ENCODE measurements at places on chromosomes 11 and 22. TPM values are rescaled to one million over a fixed set of nuclear protein-coding genes. Genes with fewer than 3 reads are reported as not detected.

Gene MEN1
- total RNA-seq, result 35.1 TPM

Gene TECTA
- total RNA-seq, result 0.20 TPM

Gene BID
- total RNA-seq, result 9.8 TPM

Gene MAML2
- total RNA-seq, result 26.5 TPM

Gene SEZ6L
- total RNA-seq, result not detected

Gene UCP3
- total RNA-seq, result 2.7 TPM

Gene SERPING1
- total RNA-seq, result not detected

Gene ACRV1
- total RNA-seq, result not detected

Gene SAA2
- total RNA-seq, result not detected

Gene F2
- not detected for total RNA-seq

Gene APOA4
- total RNA-seq, result not detected

Gene BSCL2
- 28.8 TPM for total RNA-seq

Gene SEPTIN5
- total RNA-seq, result 0.41 TPM

Gene E2F8
- total RNA-seq, result 35.8 TPM

Gene FGF19
- total RNA-seq, result 0.11 TPM

Gene MRPL49
- total RNA-seq, result 55.3 TPM

Gene PGR
- total RNA-seq, result not detected

Gene GPR83
- not detected for total RNA-seq

Gene SAA4
- total RNA-seq, result not detected

Gene PHOX2A
- total RNA-seq, result not detected

Gene MYRF
- total RNA-seq, result 0.93 TPM

Gene APOL5
- total RNA-seq, result not detected

Gene NAV2
- 0.88 TPM for total RNA-seq

Gene CASP1
- total RNA-seq, result 46.5 TPM

Gene UPK3A
- total RNA-seq, result not detected

Gene HSPB2
- total RNA-seq, result not detected

Gene TEX54
- total RNA-seq, result not detected
